Effector CD4-positive, alpha-beta T cell (primary cell): ENCODE measurements at places on chromosomes 1 and 21.

- no peak for DNase-seq
Measured at GRCh38 chr1:74548961-74549750, 36.7 kb upstream of the LRRC53 start.

DNA sequence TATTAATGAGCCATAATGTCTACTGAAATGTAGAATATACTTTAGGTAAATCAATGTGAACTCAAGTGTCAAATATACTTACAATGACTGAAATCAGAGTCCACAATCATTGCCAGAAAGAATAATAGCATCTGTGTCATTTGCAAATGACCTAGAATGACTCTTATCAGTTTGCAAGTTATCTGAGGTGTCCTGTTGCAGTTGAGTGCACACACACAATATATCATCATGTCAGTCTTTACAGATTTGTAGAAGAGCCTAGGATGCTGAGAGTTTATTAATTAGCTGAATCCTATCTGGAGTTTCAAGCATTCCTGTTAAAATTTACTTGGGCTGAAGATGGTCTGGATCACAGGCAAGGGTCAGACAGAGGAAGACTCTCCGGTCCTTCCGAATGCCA, 324.0 kb upstream of the GREM2 start:
- DNase-seq = no peak

DNA sequence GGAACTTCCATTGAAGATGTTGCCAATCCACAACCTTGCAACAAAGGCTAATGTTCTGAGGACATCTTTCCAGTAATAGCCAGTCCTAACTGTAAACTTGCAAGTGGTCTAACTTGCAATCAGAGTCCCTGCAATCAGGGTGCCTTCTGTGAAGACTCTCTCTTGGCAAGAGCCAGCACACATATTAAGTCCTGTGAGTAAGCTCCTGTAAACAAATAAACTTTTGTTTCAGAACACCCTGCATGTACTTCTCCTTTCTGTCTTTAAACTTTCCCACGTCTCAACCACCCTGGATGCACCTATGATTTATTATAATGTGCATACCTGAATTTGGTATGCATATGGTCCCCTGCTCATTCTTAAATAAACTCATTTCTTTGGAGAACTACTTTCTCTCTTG, 9.1 kb downstream of the GBP7 start:
- no peak for DNase-seq

- no peak for DNase-seq
Measured at GRCh38 chr1:22600071-22600816, 36.2 kb upstream of the C1QA start.

DNA sequence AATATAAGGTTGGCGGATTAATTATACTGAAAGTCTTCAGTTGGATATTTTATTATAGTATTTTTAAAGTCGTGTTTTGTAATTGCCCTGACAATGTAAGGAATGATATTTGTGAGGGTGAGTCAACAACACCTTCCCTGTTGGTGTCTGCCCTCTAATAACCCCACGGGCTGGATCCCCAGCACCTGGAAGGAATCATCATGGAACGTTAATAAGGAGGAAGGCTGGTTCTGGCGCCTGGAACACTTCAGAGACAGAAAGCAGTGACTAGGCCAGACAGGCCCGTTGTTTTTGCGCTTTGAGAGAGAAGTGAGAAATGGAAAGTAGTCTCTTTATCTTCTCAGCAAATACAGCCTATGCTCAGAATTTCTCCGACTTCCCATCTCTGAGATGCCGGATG, 31.6 kb downstream of the TEX35 start:
- DNase-seq = no peak

GRCh38 chr1:65265651-65266351, 43.5 kb upstream of the DNAJC6 start:
- DNase-seq = peak; percentile 4

DNA sequence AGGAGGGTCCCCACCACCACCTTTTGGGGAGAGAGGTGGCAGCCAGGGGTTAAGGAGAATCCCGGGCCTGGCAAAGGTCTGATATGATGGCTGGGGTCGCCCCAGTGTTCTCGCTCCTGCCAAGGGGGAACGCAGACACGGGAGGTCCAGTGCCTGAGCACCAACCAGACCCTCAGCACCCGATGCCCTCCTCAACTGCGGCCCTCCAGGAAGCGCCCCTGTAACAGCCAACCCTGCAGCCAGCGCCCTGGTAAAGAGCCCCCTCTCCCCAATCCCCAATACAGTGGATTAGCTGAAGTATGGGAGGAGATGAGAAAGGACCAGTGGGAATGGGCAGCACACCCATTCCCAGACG, 10.4 kb downstream of the ADAMTSL4 start:
- DNase-seq = no peak

- no peak for DNase-seq
Measured at GRCh38 chr1:83555871-83556270, 443.1 kb downstream of the TTLL7 start.

DNA sequence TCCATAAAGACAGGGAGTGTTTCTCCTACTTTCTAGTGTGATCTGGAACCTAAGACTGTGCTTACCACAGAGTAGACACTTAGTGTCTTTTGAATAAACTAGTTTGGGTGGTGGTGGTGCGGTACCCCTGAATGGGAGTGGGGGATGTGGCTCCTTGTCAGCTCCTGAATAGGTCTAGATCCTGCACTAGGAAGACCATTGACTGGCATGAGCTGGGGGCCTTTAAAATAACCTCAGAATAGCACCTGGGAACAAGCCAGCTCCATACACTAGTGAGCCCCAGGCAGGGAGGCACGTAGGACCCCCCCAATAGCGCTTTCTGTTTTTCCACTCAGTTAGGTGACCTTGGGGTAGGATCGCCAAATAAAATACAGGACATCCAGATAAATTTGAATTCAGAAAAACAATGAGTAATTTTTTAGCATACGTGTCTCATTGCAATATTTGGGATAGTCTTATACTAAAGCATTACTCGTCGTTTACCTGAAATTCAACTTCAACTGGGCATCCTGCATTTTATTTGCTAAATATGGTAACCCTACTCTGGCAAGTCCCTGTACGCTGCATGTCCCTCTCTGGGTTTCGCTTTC, 45.6 kb downstream of the AZIN2 start:
- no peak for DNase-seq

DNA sequence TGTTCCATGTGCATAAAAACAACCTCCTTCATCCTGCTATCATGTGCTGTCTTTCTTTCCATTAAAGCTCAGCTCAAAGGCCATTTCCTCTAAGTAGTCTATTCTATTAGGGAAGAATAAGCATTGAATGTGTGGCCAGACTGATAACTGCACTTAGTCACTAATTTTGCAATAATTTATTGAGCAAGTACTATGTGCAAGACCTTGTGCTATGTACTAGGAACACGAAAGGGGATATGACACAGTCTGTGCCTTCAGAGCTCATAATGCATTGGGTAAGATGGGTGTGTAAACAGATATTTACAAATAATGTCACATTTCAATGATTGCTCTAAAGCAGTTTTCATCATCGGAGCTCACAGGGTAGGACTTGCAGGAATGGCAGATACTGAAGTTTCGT, 54.2 kb downstream of the NMNAT2 start:
- no peak for DNase-seq

DNA sequence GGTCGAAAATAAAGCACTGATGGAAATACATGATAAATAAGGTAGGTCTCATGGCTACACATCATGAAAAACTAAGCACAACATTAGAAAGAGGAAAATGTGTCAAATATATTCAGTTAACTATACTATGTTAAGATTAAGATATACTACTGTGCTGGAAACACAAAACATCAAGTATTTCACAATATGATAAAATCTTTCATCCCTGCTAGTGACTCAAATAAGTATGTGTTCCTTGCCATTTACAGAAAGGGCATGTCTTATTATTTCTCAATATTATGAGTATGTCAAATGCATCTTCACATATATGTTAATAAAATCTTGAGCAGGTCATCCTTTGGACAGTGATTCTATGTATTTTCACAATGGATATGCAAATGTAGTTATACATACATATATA, 1260.1 kb upstream of the ADGRL2 start:
- no peak for DNase-seq

DNA sequence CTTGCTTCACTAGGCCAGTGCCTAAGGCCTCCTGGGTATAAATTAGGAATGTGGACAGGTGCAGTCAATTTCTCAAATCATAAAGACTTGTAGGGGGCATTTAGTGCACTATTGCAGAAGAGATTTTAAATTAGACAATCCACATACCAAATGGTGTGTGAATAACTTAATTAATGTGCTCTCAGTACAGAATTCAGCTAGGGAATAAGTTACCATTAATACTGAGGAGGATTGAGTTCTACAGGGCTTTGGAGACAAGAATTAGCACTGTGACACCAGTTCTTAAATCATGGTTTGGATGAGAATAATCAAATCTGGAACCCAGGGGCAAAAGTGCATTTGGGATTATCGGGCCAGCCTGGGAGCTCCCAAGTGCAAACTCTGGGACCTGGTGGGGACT, 1.7 kb downstream of the SYPL2 start:
- no peak for DNase-seq

- DNase-seq = no peak
Measured at GRCh38 chr1:11245248-11245647, 17.1 kb downstream of the MTOR start.
